ENCODE measurements at places on chromosomes 2 and 18.

GRCh38 chr2:236124182-236124893 lies 43.8 kb downstream of the GBX2 start:
- no peak for DNase-seq

GRCh38 chr2:238895891-238896600 lies 48.2 kb downstream of the TWIST2 start:
- no peak for DNase-seq

- no peak for DNase-seq
Observed at GRCh38 chr2:173171924-173172643, 96.4 kb downstream of the MAP3K20 start.

GRCh38 chr18:47729356-47729755 lies 201.1 kb downstream of the SMAD2 start:
- DNase-seq = no peak

GRCh38 chr2:224711381-224711780 lies 4.8 kb downstream of the CCDC195 start:
- no peak for DNase-seq

GRCh38 chr2:168181825-168182224 lies 65.6 kb downstream of the STK39 start:
- DNase-seq = no peak

DNA sequence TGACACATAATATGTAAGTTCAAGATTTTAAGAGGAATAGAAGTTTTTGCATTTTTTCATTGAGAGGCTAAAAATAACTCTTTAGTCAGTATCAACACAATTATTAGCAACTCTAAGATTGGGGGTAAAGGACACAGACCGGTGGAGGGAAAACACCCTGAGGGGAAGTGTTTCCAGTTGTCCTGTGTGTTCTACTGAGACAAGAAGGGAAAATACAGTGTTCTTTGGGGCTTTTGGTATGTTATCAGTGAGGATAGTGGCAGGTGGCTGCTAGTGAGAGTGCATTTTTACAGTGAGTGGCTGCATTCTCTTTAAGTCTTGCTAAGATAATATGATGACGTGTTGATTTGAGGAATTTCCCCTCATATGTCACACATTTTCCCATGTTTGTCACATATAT lies 507.5 kb downstream of the PARD3B start:
- no peak for DNase-seq

DNA sequence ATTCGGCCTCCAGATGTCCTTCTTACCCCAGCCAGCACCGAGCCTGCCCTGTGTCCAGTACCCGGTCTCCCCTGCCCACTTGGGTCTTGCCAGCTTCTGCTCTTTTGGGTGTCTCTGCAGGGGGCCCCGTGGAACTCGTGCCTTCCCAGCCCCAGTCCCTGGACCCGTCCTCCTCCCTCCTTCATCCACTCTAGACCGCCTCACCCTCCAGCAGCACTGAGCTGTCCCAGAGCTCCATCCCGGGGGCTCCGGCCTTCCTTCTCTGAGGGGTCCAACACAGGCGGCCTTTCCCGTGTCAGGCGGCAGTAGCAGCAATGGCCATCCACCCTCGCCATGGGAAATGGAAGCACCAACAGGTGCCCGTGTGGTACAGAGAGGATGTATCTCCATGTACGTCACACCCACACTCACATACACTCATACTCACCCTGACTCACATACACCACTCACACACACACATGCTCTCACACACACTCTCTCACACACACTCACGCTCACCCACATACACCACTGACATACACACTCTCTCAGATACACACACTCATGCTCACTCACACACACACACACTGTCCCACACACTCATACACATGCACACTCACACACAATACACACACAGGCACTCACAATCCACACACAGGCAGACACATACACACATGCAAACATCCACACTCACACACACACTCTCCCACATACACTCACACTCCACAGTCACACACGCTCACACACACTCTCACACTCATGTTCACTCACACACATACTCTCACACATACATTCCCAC lies 827.5 kb upstream of the SALL3 start:
- DNase-seq = no peak

- DNase-seq = no peak
Observed at GRCh38 chr2:157420771-157421323, 23.0 kb downstream of the CYTIP start.

DNA sequence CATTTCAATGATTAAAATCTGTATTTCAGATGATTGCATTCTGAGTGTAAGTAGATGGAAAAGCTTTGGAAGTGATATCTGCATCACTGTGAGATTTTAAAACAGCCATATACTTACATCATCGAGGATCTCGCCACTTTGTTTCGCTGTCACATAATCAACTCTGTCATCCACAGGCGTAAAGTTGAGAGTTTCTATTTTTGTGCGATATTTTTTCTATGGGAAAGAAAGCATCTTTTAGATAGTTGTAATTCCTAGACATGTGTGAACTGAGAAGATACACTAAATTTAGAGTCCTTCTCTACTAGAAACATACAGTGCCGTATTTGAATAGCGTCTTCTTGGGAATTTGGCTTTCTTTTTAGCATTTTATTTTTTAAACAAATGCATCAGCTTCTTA lies 158.8 kb downstream of the RIF1 start:
- no peak for DNase-seq

DNA sequence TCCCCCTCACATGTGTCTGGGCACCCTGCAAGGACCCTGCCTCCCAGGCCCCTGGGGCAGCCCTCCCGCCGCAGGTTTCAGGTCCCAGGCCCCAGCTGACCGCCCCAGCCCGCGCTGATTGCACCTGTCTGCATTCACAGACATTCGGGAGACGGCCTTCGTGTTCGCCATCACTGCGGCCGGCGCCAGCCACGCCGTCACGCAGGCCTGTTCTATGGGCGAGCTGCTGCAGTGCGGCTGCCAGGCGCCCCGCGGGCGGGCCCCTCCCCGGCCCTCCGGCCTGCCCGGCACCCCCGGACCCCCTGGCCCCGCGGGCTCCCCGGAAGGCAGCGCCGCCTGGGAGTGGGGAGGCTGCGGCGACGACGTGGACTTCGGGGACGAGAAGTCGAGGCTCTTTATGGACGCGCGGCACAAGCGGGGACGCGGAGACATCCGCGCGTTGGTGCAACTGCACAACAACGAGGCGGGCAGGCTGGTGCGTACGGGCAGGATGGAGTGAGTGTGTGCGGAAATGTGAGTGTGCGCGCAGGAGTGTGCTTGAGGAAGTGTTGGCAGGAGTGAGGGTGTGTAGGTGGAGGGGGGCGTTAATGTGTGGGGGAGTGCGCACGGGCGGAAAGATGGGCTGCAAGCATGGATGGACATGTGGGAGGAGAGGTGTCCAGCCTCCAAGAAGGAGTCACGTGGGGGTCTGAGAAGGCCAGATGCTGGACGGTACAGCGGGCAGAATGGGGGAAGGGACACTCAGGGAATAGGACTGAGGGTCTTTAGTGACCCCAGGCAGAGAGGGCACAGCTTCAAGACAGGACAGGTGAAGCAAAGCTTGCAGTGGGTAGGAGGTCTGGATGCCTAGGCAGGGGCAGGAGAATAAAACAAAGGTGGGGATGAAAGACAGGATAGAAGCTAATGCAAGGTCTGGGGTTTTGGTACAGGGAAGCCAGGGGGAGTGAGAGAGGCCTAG lies 9.0 kb upstream of the WNT10A start:
- DNase-seq = no peak

DNA sequence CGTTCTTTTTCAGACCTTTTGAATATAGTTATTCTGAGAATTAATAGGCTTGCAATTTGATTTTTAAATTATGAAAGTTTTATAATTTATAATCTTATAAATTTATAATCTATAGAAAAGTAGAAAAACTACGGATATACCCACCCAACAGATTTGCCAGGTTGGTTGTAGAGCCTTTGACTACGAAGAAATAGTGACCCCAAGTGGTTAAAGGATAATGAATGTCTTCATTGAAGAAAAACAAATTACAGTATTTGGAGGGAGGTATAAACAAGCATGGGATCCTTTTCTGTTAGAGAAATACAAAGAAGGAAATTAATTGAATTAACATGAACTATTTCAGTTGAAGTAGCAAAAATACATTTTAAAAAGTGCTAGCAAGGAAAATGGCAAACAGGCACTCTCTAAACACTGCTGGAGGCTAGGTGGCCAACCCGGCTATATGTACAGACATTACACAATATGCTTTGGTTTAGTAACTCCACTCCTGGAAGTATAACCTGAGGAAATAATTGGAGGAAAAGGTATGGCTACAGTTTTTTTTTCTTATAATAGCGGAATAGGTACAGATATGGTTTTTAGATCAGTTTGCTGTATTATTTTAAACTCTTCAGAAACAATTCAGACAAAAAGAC lies 110.9 kb downstream of the MIB1 start:
- DNase-seq = no peak

DNA sequence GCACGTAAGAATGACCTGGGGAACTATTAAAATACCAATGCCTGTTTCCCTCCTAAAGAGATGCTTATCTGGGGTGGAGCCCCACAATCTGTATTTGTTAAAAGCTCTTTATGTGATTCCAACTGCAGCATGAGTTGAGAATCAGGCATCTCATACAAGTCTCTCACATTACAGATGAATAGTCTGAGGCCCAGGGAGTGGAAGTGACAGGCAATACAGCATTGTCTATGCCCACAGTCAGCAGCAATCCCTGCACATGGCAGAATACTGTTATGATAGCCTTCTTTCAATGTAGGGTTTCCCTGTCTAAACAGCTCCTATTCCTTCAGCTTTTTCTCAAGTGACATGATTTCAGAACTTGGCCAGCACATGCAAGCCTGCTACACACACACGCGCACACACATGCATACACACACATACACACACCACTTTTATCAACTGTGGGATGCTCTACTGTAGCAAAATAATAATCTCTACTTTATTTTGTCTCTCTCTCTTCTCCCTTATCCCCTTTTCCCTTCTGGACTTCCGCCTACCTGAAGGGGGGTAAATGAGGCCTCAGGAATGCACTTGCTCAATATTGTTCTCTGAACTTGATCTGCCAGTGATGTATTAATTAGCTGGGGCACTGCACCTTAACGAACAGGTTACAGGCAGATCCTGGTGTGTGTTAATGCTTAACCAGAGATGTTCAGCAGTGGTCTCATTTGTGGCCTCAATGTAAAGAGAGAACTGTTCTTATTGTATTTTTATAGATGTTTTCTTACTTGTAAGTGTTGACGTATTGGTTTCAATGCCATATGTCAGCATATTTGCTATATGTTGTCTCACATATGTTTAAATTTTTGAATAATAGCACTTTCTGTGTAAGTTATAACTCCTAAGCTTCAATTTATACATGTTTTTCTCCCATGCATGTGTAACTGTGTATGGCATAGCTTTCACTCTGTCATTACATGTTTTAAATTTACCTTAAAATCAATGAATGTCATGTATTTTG lies 116.0 kb downstream of the SETBP1 start:
- no peak for DNase-seq

DNA sequence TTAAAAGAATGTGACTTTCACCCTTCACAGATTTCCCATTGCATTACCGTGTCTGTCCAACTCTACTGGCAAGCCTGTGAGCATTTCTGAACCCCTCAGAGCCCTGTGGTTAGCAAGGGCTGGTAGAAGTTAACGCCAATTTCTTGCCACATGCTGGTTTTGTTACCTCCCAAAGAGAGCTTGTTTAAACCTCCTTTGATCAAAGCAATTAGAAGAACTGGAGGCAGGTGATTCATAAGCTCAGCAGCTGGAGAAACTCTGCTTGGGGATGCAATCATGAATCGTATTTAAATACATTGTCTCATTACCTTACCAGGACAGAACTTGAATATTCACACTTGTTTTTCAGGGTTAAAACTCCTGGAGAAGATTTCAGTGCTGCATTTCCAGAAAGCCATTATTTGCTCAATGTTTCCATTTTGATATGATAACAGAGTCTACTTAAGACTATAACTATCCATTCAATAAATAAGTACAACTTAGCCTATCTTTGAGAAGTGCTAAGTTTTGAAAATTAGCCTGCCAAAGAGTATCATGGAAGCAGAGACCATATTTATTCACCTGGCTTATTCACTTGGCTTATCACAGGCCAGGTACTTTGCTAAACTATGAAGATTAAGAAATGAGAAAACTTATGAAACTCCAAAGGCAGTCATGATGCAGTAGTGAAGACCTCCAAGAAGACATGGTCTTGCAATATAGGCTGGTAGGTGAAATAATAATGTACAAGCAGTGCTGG lies 292.8 kb downstream of the INSIG2 start:
- DNase-seq = no peak

DNA sequence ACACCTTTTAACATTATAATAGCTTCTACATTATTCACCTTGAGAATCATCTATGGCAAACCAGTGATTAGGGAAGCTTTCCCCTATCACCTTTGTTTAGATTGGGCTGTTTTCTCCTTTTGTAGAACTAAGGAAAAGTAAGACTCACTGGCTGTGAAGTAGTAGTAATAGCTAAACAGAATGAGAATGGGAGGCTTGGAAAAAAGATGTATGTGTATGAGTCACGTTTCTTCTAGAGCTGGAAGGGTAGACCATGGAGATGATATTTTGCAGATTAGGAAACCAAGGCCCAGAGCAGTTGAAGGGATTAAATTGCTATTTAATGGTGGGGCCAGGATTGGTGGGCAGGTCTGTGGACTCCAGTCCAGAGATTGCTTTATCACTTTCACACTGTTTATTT lies 214.5 kb downstream of the MCFD2 start:
- no peak for DNase-seq

DNA sequence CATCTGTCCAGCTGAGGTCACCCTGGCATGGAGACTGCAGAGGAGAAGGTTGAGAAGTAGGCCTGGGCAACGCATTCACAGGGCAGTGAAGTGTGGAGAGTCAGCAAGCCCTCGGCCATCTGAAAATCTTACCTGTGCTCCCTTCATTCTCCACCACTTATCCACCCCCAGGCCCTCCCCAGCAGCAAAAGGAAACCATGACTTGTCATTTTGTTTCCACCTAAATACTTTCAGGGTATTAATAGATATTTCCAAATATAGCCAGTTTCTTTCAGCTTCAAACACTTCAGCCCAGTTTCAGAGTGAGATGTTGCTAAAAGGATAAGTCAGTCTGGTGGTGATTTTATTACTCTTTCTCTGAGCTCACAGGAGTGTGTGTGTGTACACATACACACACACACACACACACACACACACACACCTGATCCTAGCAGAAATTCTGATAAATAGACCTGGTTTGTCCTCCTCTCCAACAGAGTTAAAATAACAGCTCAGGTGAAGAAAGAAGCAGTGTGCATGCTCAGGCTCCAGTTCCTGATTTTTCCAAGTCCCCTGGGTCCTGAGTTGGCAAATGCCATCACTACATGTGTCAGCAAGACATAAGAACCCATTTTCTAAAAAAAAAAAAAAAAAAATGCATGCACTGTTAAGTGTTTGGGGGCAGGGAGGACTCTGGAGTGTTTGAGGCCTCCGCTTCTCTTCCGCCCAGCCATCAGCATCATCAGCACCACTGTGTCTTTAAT lies 82.8 kb downstream of the LOXHD1 start:
- no peak for DNase-seq

GRCh38 chr2:74500578-74500946 lies 1.2 kb upstream of the LBX2 start:
- DNase-seq = no peak

DNA sequence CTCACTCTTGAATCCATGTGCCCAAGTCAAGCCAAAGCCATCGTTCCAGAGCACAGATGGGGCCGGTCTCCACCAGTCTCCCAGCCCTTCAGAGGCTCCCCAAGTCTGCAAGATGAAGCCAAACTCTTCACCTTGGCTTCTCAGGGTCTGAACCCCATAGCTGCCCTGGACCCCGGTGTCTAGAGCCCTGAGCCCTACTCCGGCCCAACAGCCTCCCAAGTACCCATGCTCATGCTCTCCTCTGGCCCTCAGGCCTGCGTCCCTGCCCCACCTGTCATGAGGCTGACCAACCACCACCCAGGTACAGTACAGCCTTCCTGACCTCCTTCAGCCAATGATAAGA lies 46.0 kb downstream of the ZNF516 start:
- DNase-seq = no peak
